ENCODE measurements at places on chromosomes 12 and 14.

- DNase-seq = no peak
These were observed 31.8 kb upstream of the CLEC4E start for GRCh38 chr12:8572507-8572906.

DNA sequence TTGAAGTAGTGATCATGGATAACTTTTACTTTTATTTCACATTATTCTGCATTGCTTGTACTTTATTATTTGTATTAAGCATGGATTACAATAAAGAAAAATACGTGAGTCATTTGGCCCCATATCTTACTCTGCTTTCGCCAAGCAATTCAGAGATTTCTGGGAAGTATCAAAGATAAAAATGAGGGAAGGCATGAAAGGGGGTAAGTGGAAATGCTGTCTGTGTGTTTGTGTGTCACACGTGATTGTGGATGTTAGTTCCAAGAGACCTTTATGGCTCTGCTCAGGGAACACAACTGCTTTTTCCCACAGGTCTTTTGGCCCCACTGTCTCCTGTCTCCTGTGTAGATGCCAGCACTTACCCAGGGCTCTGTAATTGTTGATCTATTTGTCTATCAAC lies 10.5 kb downstream of the NID2 start:
- DNase-seq = no peak

DNA sequence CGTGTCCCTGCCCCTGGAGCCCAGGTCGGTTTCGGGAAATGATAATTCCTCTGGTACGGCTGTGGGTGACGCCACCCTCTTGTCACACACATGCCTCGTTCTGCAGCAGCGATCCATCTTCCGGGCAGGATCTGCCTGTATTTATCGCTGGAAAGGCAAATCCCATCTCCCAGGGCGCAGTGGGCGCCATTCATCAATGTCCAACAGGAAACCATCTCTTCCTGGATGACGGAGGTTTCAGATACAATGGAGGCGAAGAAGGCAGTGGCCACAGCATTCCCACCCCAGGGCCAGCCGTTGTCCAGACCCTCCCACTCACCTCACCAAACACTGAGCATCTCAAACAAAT lies 74.2 kb downstream of the NOC4L start:
- no peak for DNase-seq

- no peak for DNase-seq
These were observed 57.8 kb downstream of the CLMN start for GRCh38 chr14:95261616-95262510.

DNA sequence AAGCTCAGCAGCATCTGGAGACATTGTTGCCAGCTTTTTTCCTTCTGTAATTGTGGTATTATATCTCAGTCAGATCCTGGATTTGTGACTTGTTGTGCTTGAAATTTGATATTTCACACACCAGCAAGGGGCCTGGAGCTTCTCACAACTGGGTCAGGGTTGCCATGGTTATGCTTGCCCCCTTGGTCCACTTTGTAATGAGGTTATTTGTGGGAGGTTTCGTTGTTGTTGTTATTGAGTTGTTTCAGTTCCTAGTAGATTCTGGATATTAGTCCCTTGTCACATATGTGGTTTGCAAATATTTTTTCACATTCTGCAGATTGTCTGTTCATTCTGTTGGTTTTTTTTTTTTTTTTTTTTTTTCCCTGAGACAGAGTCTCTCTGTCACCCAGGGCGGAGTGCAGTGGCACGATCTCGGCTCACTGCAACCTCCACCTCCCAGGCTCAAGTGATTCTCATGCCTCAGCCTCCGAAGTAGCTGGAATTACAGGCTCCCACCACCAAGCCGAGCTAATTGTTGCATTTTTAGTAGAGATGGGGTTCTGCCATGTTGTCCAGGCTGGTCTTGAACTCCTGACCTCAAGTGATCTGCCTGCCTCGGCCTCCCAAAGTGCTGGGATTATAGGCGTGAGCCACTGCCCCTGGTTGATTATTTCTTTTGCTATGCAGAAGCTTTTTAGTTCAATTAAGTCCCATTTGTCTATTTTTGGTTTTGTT lies 80.6 kb upstream of the ETV6 start:
- no peak for DNase-seq

- DNase-seq = peak; percentile 36
These were observed 169.0 kb downstream of the PRIMA1 start for GRCh38 chr14:93619176-93619793.

GRCh38 chr14:44960646-44961045 lies 1.1 kb downstream of the KLHL28 start:
- no peak for DNase-seq

GRCh38 chr14:72553656-72554055 lies 340.2 kb downstream of the DPF3 start:
- DNase-seq = no peak

DNA sequence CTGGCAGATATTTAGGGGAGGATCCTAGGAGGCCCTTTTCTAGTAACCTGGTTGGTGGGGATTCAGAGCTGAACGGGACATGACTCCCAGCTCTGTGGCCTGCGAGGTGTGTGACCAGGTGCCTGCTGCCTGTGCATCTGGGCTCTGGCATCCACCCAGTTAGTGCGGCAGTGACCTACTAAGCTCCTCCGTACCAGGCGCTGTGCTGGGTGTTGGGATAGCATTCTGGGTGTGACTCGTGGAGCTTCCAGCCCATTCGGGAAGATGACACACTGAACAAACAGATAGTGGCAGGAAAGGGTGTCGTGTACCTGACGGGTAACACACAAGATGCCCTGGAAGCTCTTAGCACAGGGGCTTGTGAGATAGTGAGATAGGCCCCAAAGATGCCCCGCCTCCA lies 80.9 kb downstream of the ACACB start:
- DNase-seq = no peak

DNA sequence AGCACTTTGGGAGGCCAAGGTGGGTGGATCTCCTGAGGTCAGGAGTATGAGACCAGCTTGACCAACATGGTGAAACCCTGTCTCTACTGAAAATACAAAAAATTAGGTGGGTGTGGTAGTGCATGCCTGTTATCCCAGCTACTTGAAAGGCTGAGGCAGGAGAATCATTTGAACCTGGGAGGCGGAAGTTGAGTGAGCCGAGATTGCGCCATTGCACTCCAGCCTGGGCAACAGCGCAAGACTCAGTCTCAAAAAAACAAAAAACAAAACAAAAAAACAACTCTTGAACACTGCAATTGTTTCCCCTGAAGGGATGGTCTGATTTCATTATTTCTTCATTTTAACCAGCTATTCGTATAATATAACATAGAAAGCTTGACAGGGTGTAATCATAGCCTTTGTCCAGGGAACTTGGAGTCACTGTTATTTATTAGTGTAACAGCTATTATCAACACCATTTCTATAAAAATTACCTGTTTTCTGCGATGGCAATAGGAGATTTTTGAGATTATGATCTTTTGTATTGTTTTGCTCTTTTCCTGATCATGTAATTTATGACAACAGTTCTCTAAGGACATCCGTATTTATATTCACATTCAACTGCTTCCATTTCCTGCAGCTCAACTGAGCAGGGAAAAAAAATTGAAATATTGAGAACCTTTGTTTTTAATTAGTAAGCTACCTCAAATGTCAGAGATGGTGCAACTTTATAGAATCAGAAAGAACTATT lies 94.7 kb downstream of the DIP2B start:
- no peak for DNase-seq

GRCh38 chr12:122505419-122506051 lies 4.8 kb upstream of the ZCCHC8 start:
- DNase-seq = no peak

- DNase-seq = no peak
These were observed 29.8 kb upstream of the CDKN3 start for GRCh38 chr14:54366736-54367735.

DNA sequence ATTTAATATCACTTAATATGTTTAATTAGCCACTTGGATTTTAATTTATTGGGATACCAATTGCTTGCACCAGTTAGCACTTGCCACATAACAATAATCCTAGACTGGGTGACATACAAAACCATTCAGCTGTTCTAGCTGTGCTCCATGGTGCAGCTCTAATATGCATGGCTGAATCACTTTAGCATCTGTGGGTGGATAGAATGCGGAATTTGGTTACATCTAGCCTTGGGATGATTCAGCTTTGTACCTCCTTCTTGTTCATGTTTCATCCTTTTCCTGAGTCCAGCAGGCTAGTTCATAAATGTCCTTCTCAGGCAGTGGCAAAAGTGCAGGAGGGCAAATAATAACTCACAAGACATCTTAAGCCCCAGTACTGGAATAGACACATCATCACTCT lies 1263.0 kb downstream of the LRFN5 start:
- no peak for DNase-seq

DNA sequence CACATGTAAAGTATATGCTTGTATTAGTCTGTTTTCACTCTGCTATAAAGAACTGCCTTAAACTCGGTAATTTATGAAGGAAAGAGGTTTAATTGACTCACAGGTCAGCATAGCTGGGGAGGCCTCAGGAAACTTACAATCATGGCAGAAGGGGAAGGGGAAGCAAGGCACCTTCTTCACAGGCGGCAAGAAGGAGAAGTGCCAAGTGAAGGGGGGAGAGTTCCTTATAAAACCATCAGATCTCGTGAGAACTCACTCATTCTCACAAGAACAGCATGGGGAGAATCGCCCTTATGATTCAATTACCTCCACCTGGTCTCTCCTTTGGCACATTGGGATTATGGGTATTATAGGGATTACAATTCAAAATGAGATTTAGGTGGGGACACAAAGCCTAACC lies 229.5 kb upstream of the PLXNC1 start:
- DNase-seq = no peak

DNA sequence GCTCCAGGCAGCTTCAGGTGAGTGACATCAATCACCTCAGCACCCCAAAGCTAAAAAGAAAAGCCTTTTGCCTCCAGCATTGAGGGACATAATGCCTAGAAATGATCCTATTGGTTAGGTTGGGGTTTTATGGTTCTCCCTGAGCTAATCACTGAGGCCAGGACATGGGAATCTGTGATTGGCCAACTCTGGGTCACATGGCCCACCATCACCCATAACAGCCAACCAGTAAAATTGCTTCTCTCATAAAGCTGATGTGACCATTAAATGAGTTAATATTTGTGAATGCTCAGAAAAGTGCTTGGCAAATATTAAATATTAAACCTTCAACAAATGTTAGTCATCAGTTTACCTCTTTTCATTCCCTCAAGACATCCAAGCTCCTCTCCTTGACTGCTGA lies 60.2 kb downstream of the TBX3 start:
- no peak for DNase-seq

GRCh38 chr12:93642751-93643150 lies 34.4 kb upstream of the CRADD start:
- no peak for DNase-seq

GRCh38 chr14:23344481-23344880 lies 8.2 kb downstream of the SLC22A17 start:
- no peak for DNase-seq

GRCh38 chr12:58211211-58211610 lies 269.8 kb downstream of the ATP23 start:
- no peak for DNase-seq

GRCh38 chr14:55451398-55451797 lies 11.0 kb upstream of the TBPL2 start:
- no peak for DNase-seq

DNA sequence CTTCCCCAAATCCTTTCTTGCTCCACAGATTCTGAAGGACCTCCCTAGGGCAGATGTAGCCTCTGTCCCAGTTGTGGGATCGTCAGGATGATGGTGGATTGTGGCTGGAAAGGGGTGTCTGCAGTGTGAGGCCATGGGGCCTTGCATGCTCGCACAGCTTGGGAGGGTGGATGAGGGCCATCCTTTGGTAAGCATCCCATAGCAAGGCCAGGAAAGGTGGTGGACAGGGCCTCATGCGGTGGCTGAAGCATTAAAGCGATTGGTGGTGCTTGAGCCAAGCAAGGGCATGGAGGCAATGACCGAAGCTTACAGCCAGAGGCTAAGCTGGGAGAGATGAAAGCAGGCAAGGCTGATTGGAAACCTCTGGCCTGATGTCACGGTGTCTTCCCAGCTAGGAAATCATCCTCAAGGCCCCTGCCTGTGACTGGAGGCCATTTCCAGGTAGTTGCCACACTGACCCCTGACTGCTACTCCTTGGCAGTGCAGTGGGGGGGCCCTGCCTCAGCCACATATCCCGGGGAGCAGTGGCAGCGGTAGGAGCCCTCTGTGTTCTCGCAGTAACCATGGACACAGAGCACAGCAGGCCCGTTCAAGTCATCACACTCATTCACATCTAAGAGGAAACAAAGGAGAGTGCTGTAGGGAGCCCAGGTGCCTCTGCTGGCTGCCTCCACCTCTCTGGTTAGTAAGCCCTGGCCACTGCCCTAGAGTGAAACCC lies 7.0 kb downstream of the ISCA2 start:
- no peak for DNase-seq

DNA sequence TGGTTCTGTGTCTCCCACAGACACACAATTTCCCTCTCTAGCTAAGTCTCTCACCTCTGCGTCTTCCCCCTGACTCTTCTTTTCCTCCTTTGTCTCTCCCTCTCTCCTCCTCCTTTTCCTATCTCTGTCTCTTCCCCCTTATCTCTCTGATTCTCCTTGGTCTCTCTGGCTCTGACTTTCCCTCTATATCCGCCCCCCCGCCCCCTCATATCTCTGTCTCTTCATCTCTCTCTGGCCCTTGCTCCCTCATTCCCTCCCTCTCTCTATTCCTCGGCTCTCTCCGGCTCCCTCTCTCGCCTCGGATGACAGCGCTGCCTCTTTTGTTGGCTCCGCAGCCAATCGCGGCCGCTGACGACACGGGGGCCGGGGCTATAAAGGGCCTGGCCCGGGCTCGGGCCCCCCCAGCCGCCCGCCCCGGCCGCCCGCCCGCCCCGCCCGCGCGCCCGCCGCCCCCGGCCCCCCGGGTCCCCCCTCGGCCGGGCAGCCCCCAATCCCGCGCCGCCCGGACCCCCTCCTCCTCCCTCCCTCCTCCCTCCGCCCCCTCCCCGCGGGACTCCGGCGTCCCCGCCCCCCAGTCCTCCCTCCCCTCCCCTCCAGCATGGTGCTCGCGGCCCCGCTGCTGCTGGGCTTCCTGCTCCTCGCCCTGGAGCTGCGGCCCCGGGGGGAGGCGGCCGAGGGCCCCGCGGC lies at the start of gene GDF11:
Gene GDF11 (plus strand): TSS at position 404 of the 687 bp plus-strand sequence. CDS start 195 bp downstream, at position 599.
- no peak for DNase-seq

DNA sequence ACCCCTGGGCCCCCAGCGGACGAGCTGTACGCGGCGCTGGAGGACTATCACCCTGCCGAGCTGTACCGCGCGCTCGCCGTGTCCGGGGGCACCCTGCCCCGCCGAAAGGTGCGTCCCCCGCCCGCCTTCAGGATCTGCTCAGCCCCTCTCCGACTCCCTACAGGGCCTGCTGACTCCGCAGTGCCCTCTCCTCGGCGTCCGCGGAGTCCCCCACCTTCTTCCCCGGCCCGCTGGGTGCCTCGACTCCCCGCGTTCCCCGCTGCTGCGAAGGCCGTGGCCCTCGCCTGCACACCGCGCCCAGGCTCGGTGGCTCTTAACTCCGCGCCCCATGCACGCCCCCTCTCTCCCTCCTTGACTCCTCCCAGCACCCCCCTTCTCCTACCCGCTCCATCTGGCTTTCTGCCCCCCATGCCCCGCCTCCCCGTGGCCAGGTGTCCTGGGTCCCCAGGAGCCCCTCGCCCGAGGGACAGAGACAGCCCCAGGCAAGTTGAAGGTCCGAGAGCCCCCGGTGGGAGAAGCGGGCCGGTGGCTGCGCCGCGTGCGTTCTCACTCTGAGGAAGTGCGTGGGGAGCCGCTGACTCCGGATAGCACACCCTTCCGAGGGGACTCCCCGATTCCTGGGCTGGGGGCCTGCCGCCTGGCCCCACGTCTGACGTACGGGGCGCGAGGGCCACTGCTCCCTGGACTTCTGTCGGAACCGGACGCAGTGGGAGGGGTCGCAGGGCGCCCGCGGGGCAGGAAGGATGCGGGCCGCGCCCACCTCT lies 594 bp downstream of the TAMALIN start:
- DNase-seq = no peak

Data from right renal pelvis (tissue), 4 donors.